Lung microvascular endothelial cell (primary cell): ENCODE measurements at places on chromosomes 3 and 15. TPM values are rescaled to one million over a fixed set of nuclear protein-coding genes. Genes with fewer than 3 reads are reported as not detected.

- no peak for DNase-seq
Measured at GRCh38 chr3:184134746-184135148, 411 bp upstream of the EIF2B5 start.

GRCh38 chr3:194811118-194811517 is 125.4 kb downstream of the FAM43A start:
- no peak for DNase-seq

- DNase-seq, result no peak
Measured at GRCh38 chr3:10395196-10395595, 74.3 kb upstream of the SEC13 start.

GRCh38 chr3:141949399-141949798 is 73.0 kb downstream of the ATP1B3 start:
- DNase-seq, result no peak

DNA sequence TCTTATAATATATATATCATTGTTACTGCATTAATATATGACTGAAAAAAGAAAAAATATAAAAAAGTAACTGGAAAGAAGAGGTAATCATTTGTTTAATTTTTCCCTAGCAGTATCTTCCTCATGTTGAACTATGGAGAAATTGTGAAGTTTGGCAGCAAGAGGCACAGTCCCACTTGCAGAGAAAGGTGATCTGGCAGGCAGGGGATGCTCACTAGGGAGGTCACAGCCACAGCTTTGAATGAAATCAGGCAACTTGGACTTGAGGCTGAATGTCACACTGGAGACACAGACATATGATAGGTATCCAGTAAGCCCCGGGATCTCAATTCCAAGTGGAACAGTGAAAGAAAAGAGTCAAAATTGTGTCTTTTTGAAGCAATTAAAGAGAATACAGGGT is 149.9 kb upstream of the RORA start:
- DNase-seq, result no peak

- no peak for DNase-seq
Measured at GRCh38 chr3:68403741-68404140, 528.6 kb downstream of the TAFA4 start.

- no peak for DNase-seq
Measured at GRCh38 chr15:83472151-83472550, 25.0 kb downstream of the SH3GL3 start.

Gene ROPN1
- total RNA-seq, result not detected in 2 replicates

Gene CFAP20DC
- total RNA-seq, result 0.40 and 0.65 TPM in 2 replicates

Gene EEF1AKMT4
- total RNA-seq, result 3.5 and 3.6 TPM in 2 replicates

Gene ZNF80
- not detected in 2 replicates for total RNA-seq

Gene RAB6B
- 0.65 and 2.2 TPM in 2 replicates for total RNA-seq

Gene STAB1
- 136 and 224 TPM in 2 replicates for total RNA-seq
